ENCODE measurements at places on chromosomes 6 and 20.

DNA sequence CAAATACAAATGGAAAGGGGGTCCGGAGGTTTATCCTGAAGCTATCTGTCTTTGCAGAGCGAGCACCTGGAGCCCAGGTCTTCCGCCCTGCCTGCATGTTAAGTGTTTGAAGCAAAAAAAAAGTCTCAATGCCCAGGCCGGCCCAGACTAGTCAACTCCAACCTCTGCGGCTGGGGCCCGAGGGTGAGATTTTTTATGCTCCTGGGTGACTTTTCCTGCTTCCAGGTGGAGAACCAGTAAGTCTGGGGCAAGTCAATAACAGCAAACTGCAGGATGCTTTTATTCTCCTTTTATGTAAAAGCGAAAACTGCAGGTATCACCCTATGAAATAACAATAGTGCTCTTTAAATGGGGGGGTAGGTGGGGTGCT lies 2.0 kb upstream of the ZBP1 start:
- DNase-seq = no peak

- DNase-seq = no peak
Measured at GRCh38 chr6:138523347-138524210, 24.3 kb upstream of the NHSL1 start.

DNA sequence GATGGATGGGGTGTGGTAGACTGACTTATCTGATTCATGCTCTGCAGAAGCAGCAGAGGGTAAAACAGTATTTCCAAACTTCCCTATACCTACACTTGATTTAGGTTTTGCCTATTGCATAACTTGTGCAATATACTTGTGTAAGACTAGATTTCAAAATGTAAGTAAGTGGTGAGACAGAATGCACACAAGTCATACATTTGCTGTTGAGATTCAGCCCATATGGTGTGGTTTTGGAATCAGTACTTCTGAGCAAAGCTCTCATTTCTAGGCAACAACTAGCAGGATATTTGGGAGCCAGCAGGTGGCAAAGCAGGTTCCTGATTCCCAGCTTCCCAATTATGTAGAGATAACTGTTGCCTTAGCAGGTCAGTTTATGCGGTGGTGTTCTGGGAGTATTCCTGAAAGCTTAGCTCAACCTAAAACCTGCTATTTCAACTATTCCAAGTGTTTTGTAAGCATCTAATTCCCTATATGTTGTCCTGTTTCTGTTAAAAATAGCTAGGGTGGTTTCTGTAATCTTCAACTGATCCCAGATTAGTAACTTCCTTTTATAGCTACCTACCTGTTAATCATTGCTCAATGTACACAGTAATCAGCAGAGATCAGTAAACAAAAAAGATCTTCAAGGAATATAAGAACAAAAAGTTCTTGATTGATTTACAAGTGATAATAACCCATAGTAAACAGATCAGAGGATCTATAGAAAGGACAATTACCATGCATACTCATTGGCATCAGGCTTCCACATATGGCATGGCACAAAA lies 8.5 kb upstream of the FABP7 start:
- no peak for DNase-seq

GRCh38 chr6:153231048-153231646 lies 100.1 kb upstream of the RGS17 start:
- DNase-seq = peak; percentile 2

DNA sequence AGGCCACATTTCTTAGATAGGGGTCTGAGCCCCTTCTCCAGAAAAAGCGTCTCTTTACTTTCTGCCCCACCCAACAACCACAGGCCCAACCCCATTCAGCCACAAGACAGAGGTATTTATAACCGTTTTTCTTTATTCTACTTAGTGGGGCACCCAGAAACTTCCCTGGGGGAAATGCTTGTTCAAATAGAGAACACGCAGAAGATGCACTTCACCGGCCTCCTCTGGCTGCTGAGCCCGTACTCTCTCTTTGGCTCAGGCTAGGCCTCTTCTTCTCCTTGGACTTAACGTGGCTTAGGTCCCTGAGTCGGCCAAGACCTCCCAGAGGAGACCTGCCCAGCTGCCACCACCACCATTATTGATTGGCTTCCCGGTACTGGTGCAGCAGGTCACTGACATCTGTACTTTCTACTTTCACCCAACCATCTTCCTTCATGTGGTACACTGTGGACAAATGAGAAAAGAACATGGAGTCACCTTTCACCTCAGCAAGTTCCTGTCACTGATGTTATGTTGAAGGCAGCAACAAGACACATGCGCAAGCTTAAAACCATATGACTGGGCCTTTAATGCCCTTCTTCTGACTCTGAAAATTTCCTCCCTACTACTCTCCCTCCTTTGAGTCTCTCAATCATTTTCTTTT lies 2.2 kb upstream of the TAP2 start:
- DNase-seq = no peak

DNA sequence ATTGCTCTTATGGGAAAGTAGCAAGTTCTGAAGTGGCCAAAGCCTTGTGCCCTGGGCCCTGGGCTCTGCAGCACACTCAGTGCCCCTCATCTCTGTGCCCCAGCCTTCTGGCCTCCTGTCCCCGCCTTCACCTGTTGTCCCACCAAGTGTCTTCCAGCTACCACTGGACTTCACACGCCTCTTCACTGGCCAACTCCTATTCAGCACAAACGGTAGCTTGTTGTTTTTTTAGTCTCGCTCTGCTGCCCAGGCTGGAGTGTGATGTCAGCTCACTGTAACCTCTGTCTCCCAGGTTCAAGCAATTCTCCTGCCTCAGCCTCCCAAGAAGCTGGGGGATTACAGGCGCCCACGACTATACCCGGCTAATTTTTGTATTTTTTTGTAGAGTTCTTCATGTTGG lies 4.8 kb downstream of the CCHCR1 start:
- no peak for DNase-seq

GRCh38 chr6:159831373-159831679 lies 31.2 kb downstream of the PNLDC1 start:
- no peak for DNase-seq

GRCh38 chr20:53708129-53708968 lies 114.7 kb upstream of the ZNF217 start:
- DNase-seq = no peak

- DNase-seq = no peak
Measured at GRCh38 chr6:36301781-36302180, 31.9 kb downstream of the PNPLA1 start.

GRCh38 chr6:105561486-105561885 lies 158.6 kb upstream of the PREP start:
- DNase-seq = no peak

DNA sequence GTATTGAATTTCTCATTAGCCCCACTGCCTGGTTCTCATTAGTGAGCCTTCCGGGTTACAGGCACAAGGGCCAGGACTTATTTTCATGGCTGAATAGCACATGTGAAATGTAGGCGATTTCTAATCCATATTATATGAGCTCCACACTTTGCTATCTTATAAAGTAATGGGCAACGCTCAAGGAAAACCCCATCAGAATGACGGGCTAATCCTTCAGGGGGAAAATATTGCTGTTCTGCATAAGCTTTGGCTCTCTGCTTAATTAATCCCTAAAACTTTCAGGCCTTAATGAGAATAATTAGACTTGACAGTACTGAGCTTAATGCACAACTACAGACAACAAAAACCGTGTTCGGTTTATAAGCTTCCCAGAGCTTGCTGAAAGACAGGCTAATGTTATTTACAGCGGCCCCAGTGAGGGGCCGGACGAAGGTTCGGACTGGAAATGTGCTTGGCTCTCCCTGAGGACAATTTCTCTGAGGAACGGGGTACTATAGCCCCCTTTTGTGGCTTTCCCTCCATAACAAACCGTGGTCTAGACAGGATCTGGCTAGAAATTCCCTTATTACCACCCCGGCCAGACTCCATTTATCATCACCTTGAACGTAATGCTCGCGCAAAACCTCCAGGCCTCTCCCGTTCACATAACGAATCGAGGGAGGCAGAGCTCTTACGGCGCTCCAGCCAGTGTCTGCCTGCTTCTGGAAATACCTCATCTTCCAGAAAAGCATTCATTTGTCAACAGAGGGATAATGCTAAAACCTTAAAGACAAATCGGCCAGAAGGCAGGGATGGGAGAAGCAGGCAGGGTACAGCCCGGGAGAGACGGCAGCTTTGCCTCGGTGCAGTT lies 164.5 kb downstream of the CD83 start:
- no peak for DNase-seq

DNA sequence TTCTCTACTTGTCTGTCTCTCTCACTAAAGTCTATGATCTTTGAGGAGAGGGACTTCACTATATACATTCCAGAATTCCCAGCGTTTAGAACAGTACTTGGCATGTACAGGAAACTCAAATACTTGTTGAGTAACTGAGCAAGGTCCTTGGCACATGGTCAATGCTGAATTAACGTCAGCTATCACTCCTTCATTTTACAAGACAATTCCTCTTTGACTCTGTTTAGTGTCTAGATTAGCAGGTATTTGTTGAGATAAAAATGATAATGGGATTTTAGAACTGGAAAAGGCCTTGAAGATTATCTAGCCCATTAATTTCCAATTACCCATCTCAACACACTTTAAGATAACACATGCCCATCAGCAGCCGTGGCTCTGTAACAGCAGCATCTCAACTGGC lies 6.6 kb upstream of the GUCA1B start:
- no peak for DNase-seq

DNA sequence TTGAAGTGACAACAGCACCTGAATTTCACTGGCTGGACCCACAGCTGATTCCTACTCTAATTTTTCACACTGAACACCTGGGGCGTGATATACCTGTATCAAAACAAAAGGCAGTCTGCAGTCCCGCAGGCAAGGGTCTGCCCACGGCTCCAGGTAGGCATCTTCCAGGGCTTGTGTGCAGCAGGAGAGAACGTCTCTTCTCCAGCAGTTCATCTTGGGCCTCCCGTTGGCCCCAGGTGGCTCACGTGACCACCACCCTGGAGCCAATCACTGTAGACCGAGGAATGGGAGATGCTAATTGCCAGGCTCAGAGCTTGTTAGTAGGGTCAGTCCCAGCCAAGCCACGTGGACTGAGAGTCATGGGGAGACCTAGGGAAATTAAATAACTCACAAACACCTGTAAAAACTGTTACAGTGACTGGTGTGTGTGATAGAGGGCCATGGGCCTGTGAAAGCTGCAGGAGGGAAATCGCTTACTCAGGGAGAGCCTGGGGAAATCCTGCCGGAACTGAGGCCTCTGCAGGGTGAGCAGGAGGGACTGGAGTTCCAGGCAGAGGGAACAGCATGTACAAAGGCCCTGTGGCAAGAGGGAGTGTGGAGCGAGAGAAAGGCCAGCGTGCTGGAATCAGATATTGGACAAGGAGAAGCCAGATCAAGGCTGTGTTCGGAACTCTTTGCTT lies 83.4 kb downstream of the EYA2 start:
- DNase-seq = no peak

GRCh38 chr6:2127484-2127911 lies 117.9 kb downstream of the GMDS start:
- DNase-seq = no peak

DNA sequence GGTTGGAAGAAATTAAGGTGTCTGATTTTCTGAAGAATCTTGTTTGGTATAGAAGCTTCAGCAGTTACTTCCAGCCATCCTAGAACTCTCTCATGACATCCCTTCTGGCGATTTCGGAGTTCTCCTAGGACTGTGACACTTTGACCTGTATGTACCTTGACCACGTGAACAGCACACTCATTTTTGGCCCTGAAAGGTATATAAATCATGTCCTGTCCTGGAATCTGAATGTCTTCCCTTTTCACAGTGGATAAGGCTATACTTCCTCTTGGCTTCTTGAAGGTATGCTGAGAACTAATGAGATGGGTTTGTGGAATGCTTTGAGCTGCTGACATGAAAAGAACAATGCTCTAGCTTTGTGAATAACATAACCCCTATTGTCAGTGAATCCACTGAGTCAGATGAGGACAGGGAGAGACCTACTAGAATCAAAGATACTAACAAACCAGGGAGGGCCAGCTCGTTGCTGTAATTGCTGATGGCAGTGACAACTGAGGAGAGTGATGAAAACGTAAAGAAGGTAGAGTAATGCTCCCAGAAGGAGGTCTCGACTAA lies 6.0 kb upstream of the ZDHHC14 start:
- DNase-seq = no peak

DNA sequence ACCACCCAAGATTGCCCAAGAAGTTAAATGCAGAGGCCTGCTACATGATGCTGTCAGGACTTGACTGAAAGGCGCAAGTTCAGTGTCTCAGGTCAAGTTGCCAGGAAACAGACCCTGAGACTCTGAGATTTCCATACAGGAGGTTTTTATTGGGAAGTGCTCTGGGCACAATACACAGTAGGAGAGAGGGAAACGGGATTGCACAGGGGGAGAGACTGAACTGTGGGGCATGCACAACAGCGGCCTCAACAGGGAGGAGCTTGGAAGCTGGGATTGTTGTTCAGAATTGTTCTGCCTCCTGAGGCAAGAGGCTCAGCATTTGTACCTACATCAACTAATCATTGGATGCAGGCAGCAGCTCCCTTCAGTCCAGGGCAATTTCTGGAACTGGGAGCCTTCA lies 6.7 kb downstream of the STX11 start:
- no peak for DNase-seq

DNA sequence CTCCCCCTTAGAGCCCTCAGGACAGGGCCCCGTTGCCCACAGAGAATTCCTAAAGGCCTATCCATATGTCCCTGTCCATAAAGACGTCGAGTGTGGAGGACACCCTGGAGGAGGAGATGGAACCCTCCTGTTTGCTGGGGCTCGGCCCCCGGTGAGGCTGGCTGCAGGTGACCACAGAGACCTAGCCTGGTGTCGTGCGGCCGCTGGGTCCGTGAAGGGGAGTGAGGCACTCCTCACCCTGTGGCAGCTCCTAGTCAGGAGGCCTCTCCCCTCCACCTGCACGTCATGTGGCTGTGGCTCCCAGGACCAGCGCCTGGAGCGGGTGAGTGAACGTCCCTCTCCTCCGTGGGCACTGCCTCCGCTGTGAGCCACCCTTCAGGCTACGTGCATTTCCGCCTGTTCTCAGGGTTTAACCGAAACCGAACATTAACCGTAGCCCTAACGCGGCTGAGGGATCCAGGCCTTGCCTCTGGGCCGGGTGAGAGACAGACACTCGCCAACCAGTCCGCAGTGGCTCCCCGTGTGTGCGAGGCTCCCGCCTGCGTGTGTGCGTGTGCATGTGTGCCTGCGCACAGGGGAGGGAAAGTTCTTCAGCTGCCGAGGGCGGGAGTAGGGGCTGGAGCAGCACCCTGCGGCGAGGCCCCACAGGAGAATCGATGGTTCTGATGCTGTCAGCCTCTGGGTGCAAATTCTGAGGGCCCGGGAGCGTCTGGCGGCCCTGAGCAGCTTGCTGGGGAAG lies 5.9 kb upstream of the TCEA2 start:
- DNase-seq = no peak

GRCh38 chr6:112049026-112049799 lies 4.7 kb upstream of the CCN6 start:
- no peak for DNase-seq

DNA sequence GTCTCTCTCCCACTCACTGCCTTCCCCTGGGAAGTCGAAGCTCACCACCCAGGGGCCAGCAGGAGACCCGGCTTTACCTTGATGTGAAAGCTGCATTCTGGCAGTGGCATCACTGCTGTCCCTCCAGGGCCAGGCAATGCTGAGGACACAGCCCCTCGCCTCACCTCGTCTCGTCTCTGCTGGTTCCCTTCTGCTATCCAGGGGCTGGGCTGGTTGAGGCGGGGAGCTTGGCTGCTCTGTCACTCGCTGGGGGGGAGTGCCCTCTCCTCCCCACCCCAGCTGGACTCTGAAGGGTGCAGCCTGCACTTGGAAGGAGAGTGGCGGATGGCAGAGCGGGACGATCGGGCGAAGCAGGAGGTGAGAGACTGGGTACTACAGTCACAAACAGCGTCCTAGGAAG lies 12.7 kb upstream of the DSN1 start:
- DNase-seq = no peak

- DNase-seq = no peak
Measured at GRCh38 chr6:150534553-150534952, 65.1 kb upstream of the PLEKHG1 start.

- DNase-seq = no peak
Measured at GRCh38 chr20:31769681-31770080, 30.6 kb downstream of the TPX2 start.

Data from large intestine (tissue), 12 donors.